ENCODE measurements at places on chromosomes 2 and 18.

- DNase-seq, result no peak
Observed at GRCh38 chr2:142938240-142938639, 60.8 kb downstream of the KYNU start.

DNA sequence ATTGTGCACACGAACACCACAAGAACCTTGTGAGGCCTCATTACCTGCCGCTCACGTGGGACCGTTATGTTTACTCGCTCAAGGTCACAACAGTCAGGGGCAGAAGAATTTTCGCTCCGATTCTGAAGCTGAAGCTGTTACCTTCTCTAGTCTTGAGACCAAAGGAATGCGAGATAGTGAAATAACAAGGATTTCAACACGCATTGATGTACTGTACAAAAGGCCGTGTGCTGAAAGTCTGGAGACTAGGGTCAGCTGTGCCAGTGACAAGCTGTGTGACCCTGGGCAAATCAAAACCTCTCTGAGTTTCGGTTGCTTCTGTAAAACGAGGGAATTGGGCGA, 583 bp downstream of the NEMP2 start:
- peak; percentile 66 for DNase-seq

- no peak for DNase-seq
Observed at GRCh38 chr2:199743415-199744120, 107.4 kb downstream of the FTCDNL1 start.

DNA sequence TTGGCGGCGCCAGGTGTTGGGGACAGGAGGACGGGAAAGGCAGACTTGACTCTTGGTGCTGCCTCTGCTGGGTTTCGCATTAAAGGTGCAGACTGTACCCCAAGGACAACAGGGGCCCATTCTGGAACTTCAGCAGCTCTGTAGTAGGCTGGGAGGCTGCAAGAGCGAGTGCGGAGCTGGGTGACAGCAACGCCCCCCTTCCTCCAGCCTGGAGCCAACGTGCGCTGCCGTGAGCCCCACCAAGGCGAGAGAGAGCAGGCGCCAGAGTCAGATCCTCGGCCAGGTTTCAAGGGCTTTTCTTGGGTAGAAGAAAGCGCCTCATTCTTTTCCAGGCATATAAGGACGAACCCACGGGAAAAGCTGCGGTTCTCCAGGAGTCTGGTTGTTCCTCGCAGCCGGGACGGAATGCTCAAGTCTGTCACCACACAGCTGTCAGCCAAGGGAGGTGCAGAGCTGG, 1.9 kb downstream of the DOK6 start:
- DNase-seq, result no peak

- no peak for DNase-seq
Observed at GRCh38 chr2:160220026-160220425, 20.0 kb upstream of the ITGB6 start.

GRCh38 chr2:75667884-75668283, 21.3 kb downstream of the MRPL19 start:
- no peak for DNase-seq

GRCh38 chr2:235390108-235390815, 103.6 kb upstream of the AGAP1 start:
- peak; percentile 86 for DNase-seq

DNA sequence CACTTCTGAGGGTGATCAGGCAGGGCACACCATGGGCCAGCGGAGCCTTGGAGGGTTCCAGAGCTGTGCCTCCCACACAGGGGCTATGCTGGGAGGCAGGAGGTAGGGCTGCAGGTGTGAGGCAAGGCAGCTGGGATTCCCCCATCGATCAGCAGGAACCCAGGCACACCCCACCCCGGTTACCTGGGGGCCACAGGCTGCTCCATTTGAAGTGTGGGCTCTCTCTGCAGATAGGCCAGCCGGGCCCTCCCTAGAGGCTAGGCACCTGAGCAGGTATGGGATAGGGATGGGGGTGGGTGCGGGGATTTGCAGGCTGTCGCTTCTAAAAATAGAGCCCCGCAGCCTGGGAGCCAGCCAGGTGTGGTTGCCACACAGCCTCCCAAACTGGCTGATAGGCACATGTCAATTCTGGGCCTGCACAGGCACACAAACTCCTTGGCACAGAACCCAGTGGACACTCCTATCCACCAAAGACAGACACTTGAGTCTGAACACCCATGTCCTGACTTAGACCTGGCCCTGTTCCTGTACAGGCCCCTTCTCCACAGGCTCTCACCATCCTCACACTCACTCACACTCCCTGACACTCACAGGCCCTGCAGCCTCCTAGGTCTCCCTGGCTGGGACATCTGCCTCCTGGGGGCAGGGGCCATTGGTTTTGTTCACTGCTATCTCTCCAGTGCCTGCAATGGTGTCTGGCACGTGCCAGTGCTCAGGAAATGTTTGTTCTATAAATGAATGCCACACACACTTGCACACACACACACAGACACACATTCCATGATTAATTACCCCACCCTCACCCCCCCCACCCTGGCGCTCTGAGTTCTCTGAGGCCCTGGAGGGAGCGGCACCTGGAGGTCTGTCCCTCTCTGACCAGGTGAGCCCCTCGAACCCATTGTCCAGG, 73.4 kb downstream of the ZFP36L2 start:
- DNase-seq, result no peak

DNA sequence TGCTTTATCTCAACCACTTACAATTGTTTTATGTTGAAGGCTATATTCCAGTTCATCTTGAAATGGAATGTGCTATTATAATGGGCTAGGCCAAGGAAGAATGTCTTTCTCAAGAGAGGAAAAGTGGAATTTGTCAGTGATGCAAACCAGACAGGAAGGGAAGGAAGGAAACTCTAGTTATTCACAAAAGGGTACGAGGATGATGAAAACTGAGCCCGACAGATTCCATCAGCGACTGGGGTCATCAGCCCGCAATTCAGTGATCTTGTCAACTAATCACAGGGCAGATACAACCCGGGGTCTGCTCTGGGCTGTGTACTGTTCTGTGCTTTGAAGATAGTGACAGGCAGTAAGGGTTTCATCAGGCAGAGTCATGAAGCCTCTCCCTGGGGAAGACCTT, 23.4 kb upstream of the LYPD6 start:
- no peak for DNase-seq

- DNase-seq, result no peak
Observed at GRCh38 chr2:56227811-56228210, 44.0 kb downstream of the CCDC85A start.

- DNase-seq, result peak; percentile 44
Observed at GRCh38 chr2:238644095-238645081, 203.5 kb upstream of the TWIST2 start.

GRCh38 chr18:11514267-11514666, 95.1 kb upstream of the SLC35G4 start:
- DNase-seq, result no peak

- DNase-seq, result no peak
Observed at GRCh38 chr2:211354481-211354880, 798.1 kb downstream of the CPS1 start.

- no peak for DNase-seq
Observed at GRCh38 chr2:226180281-226180884, 619.2 kb downstream of the IRS1 start.

- no peak for DNase-seq
Observed at GRCh38 chr2:233855345-233855744, 1.0 kb upstream of the HJURP start.

DNA sequence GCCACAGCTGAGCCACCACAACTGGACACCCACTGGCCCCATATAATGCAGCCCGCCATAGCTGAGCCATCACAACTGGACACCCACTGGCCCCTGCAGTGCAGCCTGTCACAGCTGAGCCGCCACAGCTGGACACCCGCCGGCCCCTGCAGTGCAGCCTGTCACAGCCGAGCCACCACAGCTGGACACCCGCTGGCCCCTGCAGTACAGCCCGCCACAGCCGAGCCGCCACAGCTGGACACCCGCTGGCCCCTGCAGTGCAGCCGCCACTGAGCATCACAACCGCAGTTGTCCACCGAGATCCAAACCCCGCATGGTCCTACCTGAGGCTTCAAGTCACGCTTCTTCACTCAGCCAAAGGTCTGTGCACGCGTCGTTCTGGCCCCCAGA, 134.2 kb downstream of the PXDN start:
- no peak for DNase-seq

DNA sequence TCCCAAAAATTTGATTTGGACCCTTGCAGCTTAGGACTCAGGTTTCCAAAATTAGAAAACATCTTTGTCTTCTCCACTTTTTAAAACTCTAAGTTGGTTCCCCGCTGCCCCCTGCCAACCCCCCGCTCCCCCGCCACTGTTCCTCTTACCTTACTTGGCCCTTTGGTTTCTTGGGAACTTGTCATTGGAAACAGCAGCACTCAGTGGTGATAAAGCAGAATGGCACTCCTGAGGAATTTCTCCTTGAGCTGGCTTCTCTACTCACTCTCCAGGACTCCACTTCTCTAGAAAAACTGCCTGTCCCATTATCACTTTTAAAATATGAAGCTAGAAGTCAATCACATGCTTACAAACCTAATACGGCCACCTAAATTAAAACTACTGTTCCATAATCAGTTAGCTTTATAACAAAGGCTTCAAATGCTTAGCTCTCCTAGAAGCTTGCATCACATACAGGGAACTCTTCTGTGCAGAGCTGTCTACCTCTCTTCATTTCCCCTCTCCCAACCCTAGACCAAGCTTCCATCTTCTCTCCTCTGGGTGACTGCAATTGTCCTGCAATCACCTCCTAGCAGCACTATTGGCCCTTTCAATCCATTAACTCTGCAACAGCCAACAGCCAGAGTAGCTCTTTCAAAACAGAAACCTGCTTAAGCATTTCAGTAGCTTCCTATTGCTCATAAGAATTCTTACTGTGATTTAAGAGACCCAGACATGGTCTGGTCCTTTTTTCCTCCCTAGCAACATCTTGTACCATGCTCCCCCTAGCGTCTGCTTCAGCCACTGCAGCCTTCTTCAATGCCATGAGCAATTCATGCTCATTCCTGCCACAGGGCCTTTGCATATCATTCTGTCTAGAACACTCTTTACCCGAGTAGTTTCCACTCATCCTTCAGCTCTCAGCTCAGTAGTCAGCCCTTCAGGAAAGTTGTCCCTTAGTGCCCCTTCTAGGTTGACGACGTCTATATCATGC, 15.2 kb upstream of the PLEKHM3 start:
- DNase-seq, result peak; percentile 82

- no peak for DNase-seq
Observed at GRCh38 chr2:238380785-238381184, 45.9 kb upstream of the ASB1 start.

- no peak for DNase-seq
Observed at GRCh38 chr2:237474442-237474911, 12.6 kb upstream of the MLPH start.

GRCh38 chr2:173952267-173953046, 12.7 kb downstream of the SP3 start:
- peak; percentile 43 for DNase-seq

GRCh38 chr2:79874015-79874414, 361.2 kb downstream of the CTNNA2 start:
- DNase-seq, result no peak

DNA sequence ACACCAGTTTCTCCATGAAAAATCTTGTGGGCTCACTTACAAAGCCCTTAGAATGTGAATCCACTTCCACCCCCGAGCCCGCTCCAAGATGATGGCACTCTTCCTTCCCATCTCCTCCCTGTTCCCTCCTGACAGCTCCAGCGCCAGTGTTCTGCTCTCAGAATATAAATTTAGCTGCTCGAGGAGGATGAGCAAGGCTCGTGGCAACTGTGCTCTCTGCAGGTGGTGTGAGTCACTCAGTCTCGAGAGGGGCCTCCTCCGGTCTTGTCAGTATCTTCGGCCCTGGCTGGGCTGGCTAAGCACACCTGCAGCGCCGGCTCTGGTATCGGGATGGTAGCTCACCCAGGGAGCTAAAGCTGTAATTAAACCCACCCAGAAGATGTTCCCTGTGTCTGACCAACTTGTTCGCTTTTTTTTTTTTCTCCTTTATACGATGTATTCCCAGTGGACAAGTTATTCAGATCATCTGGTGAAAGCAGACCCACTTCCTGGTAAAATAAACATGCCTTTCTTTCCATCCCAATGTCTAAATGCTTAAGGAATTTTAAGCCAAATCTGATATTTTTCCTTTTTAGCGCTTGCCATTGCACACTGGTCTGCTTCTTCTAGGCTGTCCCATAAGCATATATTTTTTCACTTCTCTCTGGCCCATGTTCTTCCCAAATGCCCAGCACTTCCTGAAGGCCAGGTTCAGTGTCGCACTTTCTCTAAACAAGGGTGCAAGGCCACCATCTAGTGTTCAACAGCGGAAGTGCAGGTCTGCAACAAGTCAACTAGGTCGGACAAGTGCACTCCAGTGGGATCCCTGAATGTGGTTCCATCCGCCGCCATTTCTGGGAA, 31.4 kb upstream of the YPEL5 start:
- peak; percentile 82 for DNase-seq

- no peak for DNase-seq
Observed at GRCh38 chr2:180662521-180662920, 317.9 kb upstream of the UBE2E3 start.

DNA sequence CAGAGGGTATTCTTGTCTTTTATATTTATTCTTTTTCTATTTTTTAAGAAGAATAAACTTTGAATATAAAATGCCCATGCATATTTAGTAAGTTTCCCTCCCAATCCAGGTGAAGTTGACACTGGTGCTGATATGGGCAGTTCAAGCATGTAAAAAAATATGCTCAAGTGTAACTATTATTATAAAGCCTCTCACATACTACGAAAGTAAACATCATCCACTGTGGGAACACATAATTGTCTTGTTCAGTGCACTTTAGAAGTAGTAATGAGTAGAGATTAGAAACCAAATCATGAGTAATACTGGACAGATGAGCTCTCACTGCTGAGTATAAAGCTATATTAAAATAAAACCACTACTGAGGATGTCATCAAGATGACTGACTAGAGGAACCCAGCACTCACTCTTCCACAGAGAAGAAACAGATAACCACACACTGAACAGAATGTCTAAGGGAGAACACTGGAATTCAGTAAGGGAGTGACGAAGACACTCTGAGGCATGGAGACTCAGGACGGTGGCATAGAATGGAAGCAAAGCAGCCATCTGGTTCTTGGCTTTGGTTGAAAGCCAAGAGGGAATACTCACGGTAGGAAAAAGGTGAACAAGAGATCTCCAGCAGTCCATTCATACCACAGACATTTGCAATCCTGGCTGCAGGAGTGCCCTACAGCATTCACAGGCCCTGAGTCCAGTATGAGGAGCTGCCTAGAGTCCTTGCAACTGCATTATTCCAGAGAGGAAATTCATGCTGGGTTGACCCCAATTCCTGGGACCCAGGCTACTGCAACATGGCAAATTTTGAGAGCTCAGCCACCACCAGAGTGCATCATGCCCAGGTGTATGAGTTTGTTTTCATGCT, 9.5 kb upstream of the FAM110C start:
- DNase-seq, result no peak

GRCh38 chr2:33313039-33313438, 163.4 kb upstream of the RASGRP3 start:
- DNase-seq, result no peak

DNA sequence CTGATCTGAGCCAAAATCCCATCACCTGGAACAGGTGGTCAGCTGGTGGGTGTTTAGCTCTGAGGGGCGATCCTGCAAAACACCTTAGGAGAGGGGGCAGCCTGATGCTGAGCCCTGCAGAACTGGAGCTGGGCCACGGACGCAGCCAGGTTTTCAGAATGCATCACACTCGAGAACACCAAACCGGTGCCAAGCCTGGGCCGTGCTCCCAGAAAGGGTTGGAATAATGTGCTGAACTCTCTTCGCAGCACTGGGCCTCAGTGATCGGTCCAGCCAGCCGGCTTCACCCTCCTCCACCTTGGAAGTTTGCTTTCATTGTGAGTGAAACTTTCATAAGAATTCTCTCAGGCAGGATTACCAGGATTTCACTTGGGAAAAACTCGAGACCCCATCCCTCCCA, 56.5 kb upstream of the TTC39C start:
- DNase-seq, result no peak

GRCh38 chr2:144668493-144669110, 148.7 kb upstream of the ZEB2 start:
- DNase-seq, result no peak

- DNase-seq, result no peak
Observed at GRCh38 chr2:11242542-11243174, 87.4 kb downstream of the SLC66A3 start.

Measured in NB4 (cell line).